Fibroblast of skin of left quadriceps (primary cell): ENCODE measurements at places on chromosomes 11 and 22.
A peak's percentile ranks its signal among the peaks of the same experiment; 100 is the strongest.

GRCh38 chr11:78961937-78962701 lies 387.5 kb upstream of the NARS2 start:
- DNase-seq: peak; percentile 22

- DNase-seq: peak; percentile 71
Measured at GRCh38 chr11:67288452-67289225, 464 bp upstream of the ANKRD13D start.

DNA sequence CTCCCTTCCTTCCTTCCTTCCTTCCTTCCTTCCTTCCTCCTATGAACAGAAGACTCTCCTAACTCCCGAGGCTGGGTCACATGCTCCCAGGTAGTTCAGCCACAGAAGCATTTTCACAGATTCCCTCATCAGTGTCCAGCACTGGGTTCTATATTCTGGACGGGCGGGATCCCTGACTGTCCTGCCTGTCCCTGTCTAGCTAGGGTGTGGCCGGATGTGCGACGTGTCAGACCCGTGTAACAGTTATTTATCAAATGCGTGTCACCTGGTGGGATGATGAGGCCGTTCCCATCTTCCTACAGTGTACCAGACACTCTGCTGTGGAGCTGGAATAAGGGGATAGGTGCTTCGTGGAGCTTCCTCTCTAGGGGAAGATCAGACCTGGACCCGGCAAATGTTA lies 901.0 kb downstream of the BRD1 start:
- no peak for DNase-seq

DNA sequence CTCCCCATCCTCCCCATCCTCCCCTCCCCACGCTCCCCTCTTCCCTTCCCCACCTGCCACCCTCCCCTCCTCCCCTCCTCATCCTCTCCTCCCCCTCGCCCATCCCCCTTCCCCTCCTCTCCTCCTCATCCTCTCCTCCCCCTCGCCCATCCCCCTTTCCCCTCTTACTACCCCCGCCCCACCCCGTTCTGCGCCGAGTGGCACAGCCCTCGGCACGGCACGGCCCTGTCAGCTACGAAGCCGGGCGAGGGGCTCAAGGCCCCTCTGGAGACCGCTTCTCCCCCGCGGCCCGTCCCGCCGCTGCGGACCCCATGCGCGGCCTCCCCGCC lies 449.9 kb downstream of the OPCML start:
- no peak for DNase-seq

GRCh38 chr22:37231406-37232139 lies 12.5 kb downstream of the RAC2 start:
- no peak for DNase-seq
